Caco-2 (cell line): ENCODE measurements at places on chromosomes 13 and 19.

DNA sequence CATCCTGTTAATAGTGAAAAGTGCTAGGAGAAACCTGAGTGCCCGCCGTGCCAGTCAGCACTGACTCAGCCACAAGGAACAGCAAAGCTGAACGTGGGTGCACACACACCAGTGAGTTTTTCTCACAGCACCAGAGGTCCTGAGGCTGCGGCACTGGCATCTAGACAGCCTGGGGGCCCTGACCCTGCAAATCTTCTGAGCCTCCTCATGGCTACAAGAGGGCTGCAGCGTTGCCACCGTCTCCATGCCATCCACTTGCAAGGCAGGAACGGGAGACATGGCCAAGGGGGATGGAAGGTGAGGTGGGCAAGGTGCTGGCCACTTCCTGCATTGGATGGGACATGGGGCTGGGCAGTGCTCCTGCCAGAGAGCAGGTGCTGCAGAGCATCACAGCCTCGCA lies 211.2 kb upstream of the SOX1 start:
- DNase-seq = no peak

GRCh38 chr13:106490569-106491321 lies 44.7 kb downstream of the EFNB2 start:
- no peak for DNase-seq

DNA sequence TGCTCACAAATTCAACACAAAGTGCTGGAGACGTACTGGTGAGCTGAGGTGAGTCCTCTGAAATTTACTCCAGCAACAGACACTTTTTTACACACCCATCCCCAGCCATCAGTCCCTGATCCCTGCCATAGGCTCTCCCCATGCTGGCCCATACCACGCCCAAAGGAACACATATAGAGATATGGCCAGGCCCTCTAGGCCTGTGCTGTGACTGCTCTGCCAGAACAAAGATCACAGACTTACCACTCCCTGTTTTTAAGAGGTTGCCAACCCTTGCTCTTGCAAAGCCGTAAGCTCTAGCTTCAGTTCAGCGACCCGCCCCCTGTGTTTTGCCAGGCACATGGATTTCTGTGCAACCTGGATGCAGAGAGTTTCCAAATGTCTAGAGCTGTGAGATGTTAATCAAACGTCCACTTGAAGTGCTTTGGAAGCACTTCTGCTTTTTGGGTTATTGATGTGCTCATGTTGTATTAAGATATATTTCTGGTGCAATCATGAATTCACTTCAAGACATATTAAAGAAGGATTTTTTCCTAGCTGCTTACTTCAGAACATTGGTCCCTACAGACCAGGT lies 59.7 kb downstream of the DLEU7 start:
- DNase-seq = no peak

- no peak for DNase-seq
These were observed 341.6 kb downstream of the DNAJC15 start for GRCh38 chr13:43365039-43365344.
